ENCODE measurements at places on chromosomes 4 and X.

DNA sequence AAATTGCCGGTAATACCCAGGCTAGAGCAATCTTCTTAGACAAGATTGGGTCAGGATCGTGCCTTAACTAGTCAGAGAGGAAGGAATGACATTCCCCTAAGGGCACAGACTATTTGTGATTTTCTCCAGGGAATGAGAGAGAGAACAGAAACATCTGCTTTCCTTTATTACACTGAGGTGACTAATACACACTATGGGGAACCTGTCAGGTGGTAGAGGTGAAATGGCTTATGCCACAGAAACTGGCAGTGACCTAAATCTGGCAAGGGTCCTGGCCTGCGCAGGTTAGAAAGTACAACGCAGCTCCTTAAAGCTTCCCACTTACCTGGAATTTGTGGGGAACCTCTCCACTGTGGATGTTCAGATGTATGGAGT is 16.6 kb upstream of the HPGD start:
- DNase-seq = no peak

GRCh38 chrX:14956813-14957582 is 83.8 kb downstream of the MOSPD2 start:
- no peak for DNase-seq

- DNase-seq = no peak
Observed at GRCh38 chrX:2967998-2968909, 38.1 kb upstream of the ARSH start.

- no peak for DNase-seq
Observed at GRCh38 chr4:100103671-100104070, 86.6 kb downstream of the DDIT4L start.

GRCh38 chr4:169443748-169444147 is 168.6 kb downstream of the NEK1 start:
- no peak for DNase-seq

DNA sequence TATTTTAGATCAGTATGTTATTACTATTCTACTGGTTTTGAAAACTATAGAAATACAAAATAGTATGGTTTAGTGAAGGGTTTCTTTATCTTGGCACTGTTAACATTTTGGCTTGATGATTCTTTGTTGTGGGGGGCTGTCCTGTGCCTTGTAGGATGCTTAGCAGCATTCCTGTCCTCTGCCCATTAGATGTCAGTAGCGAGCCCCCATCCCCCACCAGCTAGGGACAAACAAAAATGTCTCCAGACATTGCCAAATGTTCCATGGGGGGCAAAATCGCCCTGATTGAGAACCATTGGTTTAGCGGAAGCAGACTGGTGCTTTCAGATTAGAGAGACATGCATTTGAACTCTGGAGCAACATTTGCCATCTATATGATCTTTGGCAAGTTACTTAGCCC is 23.3 kb downstream of the SPARCL1 start:
- DNase-seq = no peak

Data from NCI-H1092 (cell line).